NCI-H345 (cell line): ENCODE measurements at places on chromosomes 1 and 21.

DNA sequence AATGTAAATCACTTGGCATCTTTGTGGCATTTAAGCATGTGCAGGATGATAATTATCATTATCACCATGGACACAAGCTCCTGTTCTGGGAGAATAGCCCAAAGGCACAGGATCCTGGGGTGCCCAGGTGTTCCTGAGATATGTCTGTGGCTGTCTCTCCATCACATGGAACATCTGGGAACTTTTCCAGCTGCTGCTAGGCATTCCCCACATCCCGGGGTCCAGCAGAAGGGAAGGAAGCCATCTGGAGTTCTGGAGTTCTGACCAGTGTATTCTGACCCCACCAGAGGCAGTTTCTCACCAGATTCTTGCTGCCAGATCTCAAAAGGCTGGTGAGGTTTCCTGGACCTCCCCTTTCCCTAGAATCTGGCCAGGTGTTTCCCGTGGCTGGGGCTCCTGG, 259.7 kb upstream of the VAMP3 start:
- DNase-seq, result no peak

DNA sequence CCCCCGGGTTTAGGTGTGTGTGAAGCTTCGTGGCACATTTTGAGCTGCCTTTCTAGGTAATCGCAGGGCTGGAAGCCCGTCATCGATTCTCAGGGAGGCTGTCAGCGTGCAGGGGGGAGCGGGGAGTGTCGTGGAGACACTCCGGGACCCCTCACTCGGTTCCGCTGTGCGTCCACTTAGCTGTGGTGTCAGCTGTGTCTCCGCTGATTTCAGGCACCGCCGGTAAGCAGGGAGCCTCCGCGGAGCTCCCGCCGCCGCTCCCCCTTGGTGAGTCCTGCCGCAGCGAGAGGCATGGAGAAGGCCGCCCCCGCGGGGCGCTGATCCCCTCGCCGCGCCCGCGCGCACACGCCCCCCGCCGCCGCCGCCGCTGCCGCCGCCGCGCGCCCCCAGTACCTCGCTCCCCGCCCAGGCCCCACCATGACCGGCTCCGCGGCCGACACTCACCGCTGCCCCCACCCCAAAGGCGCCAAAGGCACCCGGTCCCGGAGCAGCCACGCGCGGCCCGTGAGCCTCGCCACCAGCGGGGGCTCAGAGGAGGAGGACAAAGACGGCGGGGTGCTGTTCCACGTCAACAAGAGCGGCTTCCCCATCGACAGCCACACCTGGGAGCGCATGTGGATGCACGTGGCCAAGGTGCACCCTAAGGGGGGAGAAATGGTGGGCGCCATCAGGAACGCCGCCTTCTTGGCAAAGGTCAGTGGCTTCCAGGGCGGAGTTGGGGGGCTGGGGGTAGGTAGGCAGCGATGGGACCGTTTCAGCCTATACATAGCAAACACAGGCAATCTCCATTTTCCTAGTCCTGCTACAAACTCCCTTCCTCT, 995 bp downstream of the VASH2 start:
- DNase-seq, result no peak

- no peak for DNase-seq
Observed at GRCh38 chr1:223083831-223084230, 59.2 kb downstream of the TLR5 start.

DNA sequence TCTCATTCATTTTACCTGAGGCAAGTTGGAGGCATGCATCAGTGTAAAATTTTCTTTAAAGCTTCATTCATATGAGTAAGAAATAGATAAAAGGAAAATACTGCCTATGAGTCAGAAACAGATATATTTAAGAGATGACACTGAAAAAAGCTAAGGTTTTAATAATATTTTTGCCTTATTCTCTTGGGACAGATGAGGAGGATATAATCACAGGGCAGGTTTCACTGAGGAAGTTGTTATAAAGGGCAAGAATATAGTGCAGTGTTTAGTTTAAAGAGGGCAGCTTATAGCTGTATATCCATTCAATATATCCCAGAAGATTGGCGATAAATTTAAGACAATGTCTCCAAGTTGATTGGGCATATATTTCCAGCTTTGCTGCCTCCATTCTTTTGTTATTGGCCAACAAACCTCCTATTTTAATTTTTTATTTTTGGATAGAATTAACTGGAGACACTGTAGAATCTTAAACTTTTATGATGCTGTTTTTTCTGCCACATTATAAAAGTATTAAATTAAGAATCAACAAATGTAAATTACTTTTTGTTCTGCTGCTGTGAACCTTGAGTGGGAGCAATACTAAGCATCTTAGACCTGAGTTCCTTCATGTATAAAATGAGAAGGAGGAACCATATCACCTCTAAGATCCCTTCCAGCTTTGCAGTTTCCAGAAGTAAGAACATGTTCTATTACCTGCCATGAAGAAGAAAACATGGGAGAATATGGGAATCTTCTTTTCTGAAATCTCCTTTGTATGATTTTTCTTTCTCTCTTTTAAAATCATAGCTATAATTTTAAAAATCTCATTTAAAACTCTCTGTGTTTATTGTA, 171.6 kb downstream of the S1PR1 start:
- no peak for DNase-seq

DNA sequence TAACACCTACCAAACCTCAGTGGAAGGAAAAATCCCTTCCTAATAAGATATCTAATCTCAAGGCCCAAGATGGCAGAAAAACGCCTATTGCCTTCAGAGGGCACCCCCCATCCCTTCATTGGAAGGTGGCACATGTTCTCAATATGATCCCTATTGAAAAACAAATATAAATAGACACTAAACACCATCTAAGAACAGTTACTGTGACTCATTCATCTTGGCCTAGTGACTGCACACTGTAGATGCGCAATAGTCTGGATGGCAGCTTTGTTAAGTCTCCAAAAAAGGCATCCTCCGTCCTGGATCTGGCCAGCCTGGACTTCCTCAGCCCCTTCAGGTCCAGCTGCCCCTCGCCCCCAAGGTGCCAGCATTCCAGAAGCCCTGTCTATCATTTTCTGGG, 121.9 kb downstream of the CAPN8 start:
- DNase-seq, result no peak

- no peak for DNase-seq
Observed at GRCh38 chr1:207502726-207503125, 6.8 kb downstream of the CR1 start.

DNA sequence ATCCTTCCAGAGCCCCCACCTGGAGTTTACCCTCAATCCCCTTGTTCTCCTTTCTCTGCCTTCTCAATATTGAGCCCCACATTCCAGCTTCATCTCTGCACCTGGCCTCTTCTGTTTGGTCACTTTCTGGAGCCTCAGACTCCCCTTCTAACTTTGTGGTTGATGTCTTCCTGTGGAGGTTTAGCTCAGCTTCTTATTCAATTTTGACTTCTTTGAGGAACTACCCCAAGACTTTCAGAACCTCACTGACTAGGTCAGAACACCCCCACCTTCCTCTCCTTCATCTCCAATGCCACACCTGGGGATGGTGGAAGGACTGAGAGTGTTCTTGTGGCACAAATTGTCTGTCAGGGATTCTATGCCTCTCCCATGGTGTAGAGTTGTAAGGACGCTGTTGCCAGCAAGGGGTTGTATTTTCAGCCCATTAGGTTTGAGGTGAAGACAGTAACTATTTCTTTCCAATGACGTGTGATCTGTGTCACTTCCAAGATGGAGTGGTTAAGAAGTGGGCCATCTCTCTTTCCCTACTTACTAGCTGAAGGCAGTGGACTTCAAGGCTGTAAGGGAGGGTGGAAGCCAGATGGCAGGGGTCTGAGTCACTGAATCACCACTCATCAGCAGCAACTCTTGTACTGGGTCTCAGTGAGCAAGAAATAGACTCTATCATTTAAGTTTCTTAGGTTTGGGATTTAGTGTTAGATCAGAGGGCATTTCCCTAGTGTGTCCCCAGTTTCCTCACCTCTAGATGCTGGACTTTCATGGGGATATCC, 80.6 kb downstream of the PAPPA2 start:
- DNase-seq, result no peak

DNA sequence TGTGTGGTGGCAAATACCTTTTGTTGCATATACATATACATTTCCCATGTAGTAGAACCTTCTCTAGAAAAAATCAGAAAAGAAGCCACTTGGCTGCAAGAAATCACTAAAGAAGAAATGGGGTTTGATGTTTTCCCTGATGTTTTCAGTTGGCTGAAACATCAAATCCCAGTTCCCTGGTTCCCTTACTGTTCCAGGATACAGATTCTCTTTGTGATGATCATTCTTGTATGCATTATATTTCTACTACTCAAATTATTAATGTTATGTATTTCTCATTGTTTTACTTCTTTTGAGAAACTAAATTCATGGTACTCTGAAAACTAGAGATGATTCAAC, 7.6 kb downstream of the RNU1-2 start:
- no peak for DNase-seq

- no peak for DNase-seq
Observed at GRCh38 chr1:160550572-160551034, 27.5 kb upstream of the SLAMF6 start.

DNA sequence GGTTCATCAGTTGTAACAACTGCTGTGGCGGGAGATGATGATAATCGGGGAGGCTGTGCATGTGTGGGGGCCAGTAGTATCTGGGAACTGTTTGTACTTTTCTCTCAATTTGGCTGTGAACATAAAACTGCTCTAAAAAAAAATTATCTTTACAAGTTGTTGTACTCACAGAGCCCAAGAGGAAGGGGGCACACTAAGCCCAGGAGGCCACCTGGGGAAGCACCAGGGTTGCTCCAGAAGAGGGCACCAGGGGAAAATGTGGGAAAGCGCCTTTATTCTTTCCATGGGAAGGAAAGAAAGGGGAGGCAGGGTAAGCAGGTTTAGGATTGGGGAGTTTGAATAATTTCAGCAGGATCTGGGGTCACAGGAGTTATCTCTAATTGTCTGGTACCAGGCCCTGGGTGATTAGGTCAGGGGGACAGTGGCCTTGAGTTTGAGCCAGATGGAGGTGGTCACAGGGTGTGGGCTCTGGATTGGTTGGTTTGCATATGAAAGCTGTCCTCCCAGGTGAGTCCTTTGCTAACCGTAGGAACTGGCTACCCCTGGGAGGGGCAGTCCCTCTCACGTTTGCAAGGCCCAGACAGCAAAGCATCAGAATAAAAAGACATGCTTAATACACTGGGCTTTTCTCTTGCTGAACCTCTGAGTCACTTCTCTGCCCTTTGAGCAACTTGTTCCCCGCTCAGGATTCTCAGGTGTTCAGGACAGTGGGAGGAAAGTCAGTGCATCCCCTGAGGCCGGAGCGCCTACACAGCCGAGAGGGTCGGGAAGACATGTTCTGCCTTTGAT, 11.2 kb downstream of the MYOC start:
- DNase-seq, result no peak

DNA sequence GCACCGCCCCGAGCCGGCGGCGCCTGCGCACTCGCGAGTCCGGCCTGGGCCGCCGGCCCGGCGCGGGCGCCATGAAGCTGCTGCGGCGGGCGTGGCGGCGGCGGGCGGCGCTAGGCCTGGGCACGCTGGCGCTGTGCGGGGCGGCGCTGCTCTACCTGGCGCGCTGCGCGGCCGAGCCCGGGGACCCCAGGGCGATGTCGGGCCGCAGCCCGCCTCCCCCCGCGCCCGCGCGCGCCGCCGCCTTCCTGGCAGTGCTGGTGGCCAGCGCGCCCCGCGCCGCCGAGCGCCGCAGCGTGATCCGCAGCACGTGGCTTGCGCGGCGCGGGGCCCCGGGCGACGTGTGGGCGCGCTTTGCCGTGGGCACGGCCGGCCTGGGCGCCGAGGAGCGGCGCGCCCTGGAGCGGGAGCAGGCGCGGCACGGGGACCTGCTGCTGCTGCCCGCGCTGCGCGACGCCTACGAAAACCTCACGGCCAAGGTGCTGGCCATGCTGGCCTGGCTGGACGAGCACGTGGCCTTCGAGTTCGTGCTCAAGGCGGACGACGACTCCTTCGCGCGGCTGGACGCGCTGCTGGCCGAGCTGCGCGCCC, at the start of gene B3GALT6:
Gene B3GALT6 (plus strand): TSS at position 30 of the 588 bp plus-strand sequence. CDS start 42 bp downstream, at position 72.
- DNase-seq, result no peak

DNA sequence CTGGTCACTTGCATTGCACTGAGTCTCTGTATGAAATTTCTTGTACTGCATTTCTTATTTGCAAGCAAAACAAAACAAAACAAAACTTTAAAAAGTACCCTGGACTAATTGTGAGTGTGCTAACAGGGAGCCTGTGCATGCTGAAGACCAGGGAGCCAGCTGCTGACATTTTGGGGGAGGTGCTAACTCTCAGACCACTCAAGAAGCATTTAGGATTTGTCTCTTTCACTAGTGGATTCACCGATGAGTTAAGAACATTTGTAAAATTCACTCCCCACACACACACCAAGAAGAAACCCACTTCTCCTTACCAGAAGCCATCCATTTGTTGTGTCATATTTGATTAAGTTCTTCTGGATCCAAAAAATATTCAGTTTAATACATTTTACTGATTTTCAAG, 95.7 kb upstream of the C1orf105 start:
- DNase-seq, result no peak

DNA sequence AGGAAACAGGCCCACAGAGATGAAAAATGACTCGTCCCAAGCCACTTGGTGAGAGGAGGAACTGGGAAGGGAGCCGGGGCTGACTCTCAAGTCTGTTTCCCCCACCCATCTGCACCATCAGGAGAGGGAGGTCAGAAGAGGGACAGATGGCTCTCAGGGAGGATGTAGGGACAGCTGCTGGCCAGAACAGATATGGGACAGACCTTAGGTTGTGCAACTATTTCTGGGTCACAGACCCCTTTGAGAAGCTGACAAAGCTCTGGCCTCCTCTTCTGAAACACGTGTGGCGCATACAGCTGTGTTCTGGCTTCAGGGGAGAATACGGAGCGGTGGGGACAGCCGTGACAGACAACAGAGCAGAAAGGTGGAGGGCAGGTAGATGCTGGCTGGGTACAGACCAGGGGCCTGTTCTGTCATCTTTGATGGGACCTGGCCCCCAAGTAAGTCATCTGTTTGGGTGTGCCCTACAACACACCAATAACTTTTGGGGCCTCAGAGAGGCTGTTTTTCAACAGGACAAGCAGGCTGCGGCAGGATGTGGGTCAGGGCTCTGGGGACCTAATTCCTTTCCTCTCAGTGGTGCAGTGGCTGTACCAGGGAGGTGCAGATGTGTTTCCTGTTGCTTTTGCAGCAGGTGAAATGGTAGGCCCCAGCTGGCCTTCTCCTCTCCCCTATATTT, 7.3 kb downstream of the SH3BGRL3 start:
- DNase-seq, result no peak

- peak; percentile 92 for DNase-seq
Observed at GRCh38 chr1:37238364-37239224, 204.3 kb upstream of the GRIK3 start.

DNA sequence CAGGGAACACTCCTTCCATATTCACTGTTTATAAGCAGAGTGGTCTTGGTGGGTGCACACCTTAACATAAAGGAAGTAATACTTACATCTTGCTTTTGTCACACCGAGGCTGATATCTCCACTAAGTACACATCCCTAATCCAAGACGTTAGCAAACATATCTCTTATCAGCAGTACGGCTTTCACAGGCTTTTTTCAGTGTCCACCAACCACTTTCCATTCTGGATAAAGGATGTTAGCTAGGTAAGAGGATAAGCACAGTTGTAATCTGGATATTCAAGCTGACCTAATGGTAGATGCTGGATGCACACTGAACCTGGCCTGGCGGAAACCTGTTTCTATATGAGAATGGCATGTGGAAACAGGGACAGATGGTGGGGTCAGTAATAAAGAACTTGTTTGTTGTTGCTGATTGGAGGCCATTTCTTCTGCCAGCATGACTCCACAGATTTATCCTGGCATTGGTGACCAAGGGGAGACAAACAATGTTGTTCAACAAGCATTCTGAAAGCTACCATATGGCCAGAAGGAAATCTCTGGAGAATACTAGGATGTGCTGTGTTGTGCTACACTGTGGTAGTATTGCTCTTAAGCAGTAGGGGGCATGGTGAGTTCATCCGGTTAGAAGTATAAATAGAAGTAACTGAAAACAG, 416.4 kb downstream of the PTBP2 start:
- peak; percentile 61 for DNase-seq

GRCh38 chr1:60916906-60917305, 165.5 kb upstream of the NFIA start:
- no peak for DNase-seq
